Right ventricle myocardium superior (tissue), 1 donor: ENCODE measurements at places on chromosomes 5 and 9. TPM values are rescaled to one million over a fixed set of nuclear protein-coding genes. Genes with fewer than 3 reads are reported as not detected.

DNA sequence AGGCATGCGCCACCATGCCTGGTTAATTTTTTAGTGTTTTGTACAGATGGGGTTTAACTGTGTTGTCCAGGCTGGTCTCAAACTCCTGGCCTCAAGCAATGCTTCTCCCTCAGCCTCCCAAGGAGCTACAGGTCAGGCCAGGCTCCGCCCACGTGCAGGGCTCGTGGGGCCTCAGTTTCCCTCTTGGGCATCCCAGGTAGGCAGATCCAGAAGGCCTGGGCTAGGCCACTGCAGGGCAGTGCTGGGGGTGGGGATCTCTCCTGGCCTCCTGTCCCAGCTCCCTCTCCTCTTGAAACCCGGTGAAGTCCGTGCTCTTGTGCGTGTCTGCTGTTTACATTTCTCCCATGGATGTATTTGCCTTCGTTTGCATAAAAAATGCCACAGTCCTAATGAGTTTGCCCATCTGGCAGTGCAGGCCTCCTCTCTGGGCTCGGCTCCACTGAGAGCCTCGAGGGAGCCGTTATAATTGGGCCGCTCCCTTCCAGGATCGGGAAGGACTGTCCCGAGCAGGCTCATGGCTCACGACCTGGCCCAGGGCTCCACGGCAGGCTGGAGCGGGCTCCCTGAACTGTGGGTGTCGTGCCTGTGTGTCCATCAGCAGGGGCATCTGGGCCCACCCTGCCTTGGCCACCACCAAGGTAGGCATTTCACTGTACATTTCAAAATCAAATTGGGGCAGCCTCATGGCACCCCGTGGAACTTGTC, 52.6 kb upstream of the RUFY1 start:
- peak; percentile 34 for DNase-seq

DNA sequence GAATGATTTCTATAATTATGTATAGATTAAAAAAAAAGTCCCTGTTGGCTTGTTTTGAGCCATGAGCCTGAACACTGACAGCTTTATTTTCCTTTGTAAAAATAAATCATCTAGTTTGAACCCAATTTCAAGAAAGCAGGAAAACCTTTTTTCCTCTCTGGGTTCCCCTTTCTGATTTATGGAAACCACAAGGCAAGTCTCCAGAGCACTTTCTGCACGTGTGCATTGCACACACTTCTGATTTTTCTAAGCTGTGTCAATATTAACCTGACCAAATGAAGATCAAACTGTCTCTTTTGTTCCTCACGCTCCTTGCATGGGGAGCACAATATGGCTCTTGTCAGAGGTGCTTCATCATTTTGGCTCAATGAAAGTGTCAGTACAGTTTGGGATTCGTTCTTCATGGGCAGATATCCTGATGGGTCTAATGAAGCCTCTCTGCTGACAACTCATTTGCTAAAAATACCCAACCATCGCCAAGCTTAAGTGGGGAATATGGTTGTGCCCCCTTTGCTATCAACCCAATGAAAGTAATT, 39.2 kb upstream of the PCA3 start:
- no peak for DNase-seq

TPM2 gene
- 966 TPM for total RNA-seq

- no peak for DNase-seq
Measured at GRCh38 chr5:176639208-176639607, 8.1 kb upstream of the TSPAN17 start.

- DNase-seq: no peak
Measured at GRCh38 chr5:141605523-141606277, 13.1 kb downstream of the DIAPH1 start.

FGF1 gene
- total RNA-seq: 42.7 TPM

- DNase-seq: no peak
Measured at GRCh38 chr5:77329664-77330430, 119.4 kb downstream of the PDE8B start.

- no peak for DNase-seq
Measured at GRCh38 chr9:38435521-38435920, 11.3 kb upstream of the IGFBPL1 start.

- DNase-seq: no peak
Measured at GRCh38 chr5:96141749-96142148, 180.1 kb upstream of the ELL2 start.

GRCh38 chr9:132842124-132843044, 35.7 kb downstream of the AK8 start:
- DNase-seq: no peak

GRCh38 chr9:123544007-123544827, 188.2 kb downstream of the CRB2 start:
- no peak for DNase-seq

PDE6A gene
- 0.08 TPM for total RNA-seq

CCDC69 gene
- total RNA-seq: 178 TPM

DNA sequence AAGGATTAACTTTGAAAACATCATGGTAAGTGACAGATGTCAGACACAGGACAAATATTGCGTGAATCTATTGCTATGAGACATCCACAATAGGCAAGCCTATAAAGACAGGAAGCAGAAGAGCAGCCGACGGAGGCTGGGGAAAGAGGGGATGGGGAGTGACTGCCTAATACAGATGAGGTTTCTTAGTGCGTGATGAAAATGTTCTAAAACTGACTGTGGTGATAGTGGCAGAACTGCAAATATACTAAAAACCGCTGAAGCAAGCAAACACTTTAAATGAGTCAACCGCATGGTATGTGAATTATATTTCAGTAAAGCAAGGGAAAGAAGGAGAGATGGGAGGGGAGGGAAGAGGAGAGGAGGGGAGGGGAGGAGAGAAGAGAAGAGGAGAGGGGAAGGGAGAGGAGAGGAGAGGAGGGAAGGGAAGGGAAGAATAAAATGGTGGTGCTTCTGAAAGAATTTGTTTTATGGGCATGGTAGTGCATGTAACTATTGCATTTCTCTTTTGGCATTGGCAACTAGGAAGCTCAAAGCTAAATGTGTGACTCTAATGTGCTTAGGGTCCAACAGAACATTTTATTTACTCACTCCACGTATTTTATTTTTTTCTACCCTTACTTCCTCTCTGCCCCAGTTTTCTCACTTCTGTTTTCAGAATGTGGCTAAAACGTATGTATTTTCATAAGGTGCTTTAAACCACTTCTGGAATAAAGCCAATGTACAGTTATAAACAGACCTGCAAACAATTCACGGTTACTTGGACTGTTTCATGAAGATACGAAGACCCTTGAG, 21.3 kb downstream of the AKNA start:
- no peak for DNase-seq

PDGFRB gene
- 47.0 TPM for total RNA-seq

DNA sequence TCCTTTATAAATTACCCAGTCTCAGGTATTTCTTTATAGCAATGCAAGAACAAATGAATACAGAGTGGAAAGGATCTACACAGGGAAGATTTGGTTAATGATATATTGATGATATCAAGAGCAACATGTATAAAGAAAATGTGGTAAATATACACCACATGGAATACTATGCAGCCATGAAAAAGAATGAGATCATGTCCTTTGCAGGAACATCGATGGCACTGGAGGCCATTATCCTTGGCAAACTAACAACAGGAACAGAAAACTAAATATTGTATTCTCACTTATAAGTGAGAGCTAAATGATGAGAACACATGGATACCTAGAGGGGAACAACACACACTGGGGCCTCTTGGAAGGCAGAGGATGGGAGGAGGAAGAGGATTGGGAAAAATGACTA, 19.9 kb upstream of the PUM3 start:
- DNase-seq: no peak

GPSM1 gene
- total RNA-seq: 50.3 TPM

IFNA4 gene
- total RNA-seq: not detected

CYSRT1 gene
- not detected for total RNA-seq

DENND4C gene
- 20.8 TPM for total RNA-seq
